ENCODE measurements at places on chromosomes 4 and X. TPM values are rescaled to one million over a fixed set of nuclear protein-coding genes. Genes with fewer than 3 reads are reported as not detected.

MAGEB2 gene
- not detected for total RNA-seq

FHL1 gene
- 255 TPM for total RNA-seq

DGKK gene
- not detected for total RNA-seq

UGT2B15 gene
- not detected for total RNA-seq

CFI gene
- total RNA-seq, result 18.5 TPM

CXCL10 gene
- not detected for total RNA-seq

PCDH10 gene
- total RNA-seq, result 1.5 TPM

ARHGEF6 gene
- 39.9 TPM for total RNA-seq

HTRA3 gene
- 89.3 TPM for total RNA-seq

BEND2 gene
- 0.47 TPM for total RNA-seq

IL15 gene
- total RNA-seq, result 2.9 TPM

FATE1 gene
- total RNA-seq, result not detected

PRR27 gene
- not detected for total RNA-seq

Measured in right cardiac atrium (tissue), 5 donors.